ENCODE measurements at places on chromosomes 3 and 15.

GRCh38 chr15:88610701-88611231 is 10.4 kb upstream of the AEN start:
- DNase-seq, result no peak

DNA sequence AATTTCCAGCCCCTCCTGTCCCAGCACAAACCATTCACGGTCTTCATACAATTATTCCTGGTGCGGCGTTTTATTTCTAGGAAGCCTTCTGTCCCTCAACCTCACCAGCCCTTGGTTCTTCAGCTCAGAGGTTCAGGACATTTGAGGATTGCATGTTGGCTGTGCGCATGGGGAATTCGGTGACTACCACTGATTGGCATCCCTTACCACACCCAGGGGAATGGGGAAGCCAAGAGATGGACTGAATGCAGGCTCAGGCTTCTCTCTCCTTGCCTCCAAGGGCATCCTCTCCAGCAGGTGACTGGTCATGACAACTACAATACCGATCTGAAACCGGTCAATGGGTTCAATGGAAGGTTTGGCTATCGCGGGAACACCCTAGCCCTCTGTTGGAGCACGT is 153.8 kb downstream of the MTHFS start:
- DNase-seq, result no peak

- DNase-seq, result no peak
These were observed 42.1 kb upstream of the RSL24D1 start for GRCh38 chr15:55238877-55239276.

- no peak for DNase-seq
These were observed 11.9 kb downstream of the CFAP161 start for GRCh38 chr15:81146006-81146405.

DNA sequence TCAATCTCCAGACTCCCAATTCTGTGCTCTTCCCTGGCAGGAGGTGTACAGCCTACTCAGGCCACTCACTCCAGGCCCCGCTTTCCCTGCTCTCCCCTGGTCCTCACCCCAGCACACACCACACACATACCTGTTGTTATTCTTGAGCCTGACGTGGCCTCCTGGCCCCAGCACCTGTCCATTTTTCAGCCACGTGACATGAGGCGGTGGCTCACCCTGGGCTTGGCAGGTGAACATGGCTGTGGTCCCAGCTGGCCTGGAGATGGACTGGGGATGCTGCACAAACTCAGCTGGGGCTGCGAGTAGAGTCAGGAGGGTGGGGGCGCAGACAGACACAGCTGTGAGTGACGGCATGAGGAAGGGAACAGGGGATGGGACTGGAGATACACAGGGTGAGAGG is 27.3 kb downstream of the RNU5B-1 start:
- DNase-seq, result no peak

GRCh38 chr15:55613727-55614126 is 25.6 kb upstream of the PYGO1 start:
- DNase-seq, result no peak

DNA sequence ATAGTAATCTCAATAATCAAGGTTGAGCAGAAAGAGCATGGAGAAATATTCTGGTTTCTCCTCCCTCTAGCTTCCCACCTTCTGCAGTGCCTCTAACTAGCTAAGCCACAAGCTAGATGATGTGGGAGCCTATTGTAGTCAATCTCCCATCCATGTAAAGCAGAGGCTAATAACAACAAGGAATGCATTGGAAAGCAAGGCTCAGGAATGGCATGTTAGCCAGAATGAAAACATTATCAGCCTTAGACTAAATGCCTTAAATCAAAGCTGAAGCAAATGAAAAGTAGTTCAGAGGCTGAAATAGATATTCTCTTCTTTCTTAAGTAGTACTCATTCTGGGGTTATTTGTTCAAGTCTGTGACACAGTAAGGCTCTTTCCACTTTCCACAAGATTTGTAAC is 350.3 kb upstream of the DPPA4 start:
- DNase-seq, result no peak

GRCh38 chr15:99819981-99820718 is 86.9 kb upstream of the LYSMD4 start:
- no peak for DNase-seq

DNA sequence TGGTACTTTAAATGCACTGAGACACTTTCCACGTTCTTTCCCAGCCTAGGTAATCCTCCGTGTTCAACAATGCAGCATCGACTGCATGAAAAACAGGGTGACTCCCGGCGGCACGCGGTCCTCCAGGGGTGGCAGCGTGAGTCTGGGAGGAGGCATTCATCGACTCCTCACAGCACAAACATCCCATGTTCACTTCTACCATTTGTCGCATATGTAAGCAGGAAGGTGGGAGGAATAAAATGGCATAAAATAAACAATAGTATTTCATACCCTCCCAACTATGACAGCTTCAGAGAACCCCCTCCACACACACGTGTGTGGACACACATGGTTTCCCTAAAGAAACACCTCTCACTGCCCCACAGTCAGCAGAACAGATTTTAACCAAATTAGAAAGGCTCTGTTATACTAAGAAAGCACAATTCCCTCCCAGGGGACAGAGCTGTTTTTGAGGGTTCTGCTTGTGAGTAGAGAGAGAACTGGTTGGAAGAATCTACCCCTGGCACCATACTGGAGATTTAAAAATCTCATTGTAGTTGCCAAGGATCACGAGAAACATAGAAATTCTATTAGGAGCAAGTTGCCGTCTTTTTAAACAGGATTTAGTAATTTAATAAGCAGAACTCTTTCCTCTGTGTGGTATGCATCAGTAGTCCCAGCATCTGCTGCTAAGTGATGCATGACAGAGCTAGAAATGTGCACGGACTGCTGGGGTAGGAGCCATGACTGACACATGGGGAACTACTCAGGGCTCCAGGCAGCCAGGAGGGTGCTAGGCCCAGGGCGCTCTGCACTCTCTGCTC is 6.0 kb downstream of the FAM43A start:
- DNase-seq, result no peak

- DNase-seq, result no peak
These were observed 4.0 kb downstream of the PATL2 start for GRCh38 chr15:44706946-44707636.

- DNase-seq, result peak; percentile 1
These were observed 435 bp downstream of the SLC35G2 start for GRCh38 chr3:136819392-136819730.

- no peak for DNase-seq
These were observed 345.3 kb upstream of the POU1F1 start for GRCh38 chr3:87621667-87622066.

GRCh38 chr15:56953790-56954189 is 35.3 kb downstream of the TCF12 start:
- no peak for DNase-seq

GRCh38 chr3:120147072-120147871 is 53.0 kb upstream of the GSK3B start:
- peak; percentile 23 for DNase-seq

GRCh38 chr15:94411285-94411684 is 179.9 kb downstream of the MCTP2 start:
- no peak for DNase-seq

DNA sequence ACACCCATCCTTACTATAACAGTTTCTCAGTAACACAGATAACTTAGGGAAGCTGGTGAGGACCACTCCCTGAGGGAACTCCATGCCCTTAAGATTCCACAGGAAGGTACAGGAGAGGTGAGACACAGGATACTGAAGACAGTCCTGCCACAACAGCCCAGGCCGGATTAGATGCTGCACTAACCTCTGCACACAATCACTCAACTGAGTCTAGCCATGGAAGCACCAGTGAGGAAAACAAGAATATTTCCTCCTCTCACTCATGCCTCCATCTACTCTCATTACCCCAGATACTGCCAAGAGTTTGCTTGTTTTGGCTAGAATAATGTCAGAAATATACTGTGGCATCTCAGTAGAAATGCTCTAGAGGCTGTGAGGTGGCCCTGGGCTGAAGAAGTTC is 3.7 kb downstream of the ANO10 start:
- DNase-seq, result no peak

- DNase-seq, result no peak
These were observed 6.8 kb upstream of the RTP2 start for GRCh38 chr3:187709155-187709554.

DNA sequence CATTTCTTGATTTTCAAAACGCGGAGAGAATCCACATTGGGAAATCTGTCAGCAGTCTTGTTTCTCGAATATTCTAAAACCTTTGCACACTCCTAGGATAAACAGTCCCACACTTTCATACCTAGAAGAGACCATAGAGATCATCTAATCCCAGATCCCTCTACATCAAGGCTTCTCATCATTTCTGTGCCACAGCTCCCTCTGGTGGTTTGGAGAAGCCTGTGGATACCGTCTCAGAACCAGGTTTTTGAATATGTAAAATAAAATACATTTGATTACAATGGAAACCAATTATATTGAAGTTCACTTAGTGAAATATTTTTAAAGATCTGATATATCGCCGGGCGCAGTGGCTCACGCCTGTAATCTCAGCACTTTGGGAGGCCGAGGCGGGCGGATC is 211.9 kb upstream of the GOLGA6L4 start:
- DNase-seq, result no peak
